ENCODE measurements at places on chromosomes 2 and 18.

GRCh38 chr2:71067567-71068217 is 756 bp upstream of the NAGK start:
- DNase-seq: no peak

DNA sequence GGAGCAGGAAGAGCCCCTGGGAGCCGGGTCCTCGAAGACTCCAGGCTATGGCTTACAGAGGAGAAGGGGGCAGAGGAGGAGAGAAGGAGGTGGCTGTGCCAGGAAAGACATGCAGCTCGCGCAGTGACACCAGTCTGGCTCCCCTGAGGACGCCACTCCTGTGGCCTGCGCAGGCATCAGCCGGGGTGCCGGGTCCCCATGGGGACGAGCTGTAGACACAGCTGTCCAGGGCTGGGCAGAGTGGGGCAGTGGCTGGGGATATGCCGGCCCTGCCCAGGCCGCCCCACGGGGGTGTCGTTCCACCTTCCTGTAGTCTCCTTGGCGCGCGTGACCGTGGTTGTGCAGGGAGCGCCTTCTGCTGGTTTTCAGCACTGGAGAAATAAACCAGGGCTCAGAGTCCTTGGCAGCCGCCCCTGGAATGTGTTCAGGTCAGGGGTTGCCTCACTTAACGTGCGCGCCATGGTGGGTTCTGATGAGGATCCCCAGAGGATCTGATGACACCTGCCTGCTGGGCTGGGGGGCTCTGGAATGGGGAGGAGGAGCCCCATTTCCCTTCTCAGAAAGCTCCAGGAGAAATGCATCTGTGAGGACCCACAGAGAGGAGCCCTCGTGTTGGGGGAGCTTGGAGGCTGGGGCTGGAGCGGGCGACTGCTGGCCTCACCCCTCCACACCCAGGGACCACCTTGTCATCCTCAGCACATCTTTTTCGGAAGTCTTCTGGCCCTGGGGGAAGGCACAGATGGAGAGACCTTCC is 26.7 kb downstream of the RAMP1 start:
- DNase-seq: no peak

DNA sequence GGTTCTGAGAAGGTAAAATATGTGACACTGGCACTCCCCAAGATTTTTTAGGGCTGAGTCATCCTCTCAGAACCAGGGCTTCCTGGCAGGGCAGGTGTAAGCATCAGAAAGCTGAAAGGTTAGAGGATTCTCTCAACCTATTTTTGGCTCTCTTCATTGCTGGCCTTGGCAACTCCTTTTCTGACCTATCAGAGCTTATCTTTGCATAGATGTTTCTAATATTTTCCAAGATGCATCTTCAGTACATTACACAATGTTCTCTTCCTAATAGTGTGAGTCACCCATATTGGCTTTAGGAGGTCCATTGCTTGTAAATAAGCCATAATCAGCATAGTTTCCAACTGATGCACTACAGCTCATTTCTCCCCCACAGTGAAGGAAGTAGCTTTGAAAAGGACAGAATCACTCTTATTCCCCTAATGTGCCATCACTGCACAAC is 2008.4 kb upstream of the PIK3C3 start:
- DNase-seq: peak; percentile 78

GRCh38 chr2:54909001-54909400 is 141.2 kb downstream of the RTN4 start:
- no peak for DNase-seq

GRCh38 chr2:42567806-42568400 is 529 bp upstream of the MTA3 start:
- no peak for DNase-seq

DNA sequence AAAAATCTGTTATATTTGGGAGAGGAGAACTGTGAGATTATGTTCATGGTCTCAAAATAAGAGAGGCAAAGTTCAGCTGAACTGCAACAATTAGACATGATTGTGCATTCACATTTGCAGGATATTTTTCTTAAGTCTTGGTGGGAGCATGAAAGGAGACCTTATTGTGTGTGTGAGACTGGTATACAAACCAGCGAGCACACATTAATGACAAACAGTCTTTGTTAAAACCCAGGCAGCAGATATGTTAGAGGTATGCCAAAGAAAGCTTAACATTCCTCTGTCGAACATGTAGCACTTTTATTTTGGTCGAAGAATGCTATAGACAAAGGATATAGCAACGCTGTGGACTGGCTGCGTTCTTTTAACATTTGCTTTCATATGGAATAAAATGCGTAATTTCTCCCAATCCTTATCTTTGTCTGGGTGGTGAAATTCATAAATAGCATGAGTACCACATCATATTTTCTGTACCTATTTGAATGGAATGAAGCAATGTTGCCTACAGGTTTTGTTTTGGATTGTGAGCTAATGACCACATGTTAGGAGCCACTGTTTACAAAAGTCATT is 88.4 kb downstream of the ICOS start:
- DNase-seq: no peak

GRCh38 chr2:222977121-222977520 is 74.9 kb upstream of the KCNE4 start:
- DNase-seq: no peak

- DNase-seq: no peak
These were observed 103.9 kb downstream of the COLEC12 start for GRCh38 chr18:396556-396955.

GRCh38 chr2:48543895-48544294 is 13.9 kb downstream of the STON1 start:
- no peak for DNase-seq

DNA sequence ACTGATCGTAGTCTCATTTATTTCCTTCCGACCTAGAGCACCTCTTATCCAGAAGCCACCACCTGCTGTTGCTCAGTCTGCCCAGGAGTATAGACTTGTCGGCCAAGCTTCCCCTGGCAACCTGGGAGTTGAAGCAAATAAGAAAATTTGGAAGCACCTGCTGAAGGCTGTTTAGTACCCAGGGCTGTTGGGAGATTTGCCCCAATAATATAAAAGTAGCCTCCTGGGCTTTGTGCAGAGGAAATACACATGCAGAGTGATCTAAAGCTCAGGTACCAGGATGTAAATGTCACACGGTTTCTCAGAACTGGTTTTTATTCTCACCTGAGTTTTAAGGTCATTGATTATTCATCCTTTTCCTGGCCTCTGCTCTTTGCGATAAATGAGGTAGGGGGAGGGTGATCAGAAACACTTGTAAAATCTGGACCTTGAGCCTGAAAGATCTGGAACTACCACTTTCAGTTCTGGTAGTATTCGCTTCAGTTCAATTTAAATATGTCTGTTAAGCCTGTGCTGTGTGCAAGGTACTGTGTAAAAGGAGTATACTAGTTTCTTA is 789 bp upstream of the COX7A2L start:
- no peak for DNase-seq

- DNase-seq: no peak
These were observed 68.1 kb downstream of the DNER start for GRCh38 chr2:229646186-229646723.

DNA sequence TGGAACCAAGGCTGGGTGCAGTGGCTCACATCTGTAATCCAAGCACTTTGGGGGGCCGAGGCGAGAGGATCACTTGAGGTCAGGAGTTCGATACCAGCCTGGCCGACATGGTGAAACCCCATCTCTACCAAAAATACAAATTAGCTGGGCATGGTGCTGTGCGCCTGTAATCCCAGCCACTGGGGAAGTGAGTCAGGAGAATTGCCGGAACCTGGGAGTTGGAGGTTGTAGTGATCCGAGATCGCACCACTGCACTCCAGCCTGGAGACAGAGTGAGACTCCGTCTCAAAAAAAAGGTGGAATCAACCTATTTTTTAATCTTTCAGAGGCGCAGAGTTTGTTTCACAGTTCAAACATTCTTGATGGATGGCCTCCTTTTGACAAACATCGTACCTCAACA is 24.5 kb upstream of the ATP8B1 start:
- no peak for DNase-seq

- DNase-seq: no peak
These were observed 73.1 kb downstream of the ANKRD44 start for GRCh38 chr2:197237291-197238042.

- DNase-seq: no peak
These were observed 74.2 kb downstream of the ZFP36L2 start for GRCh38 chr2:43152186-43152585.

- DNase-seq: no peak
These were observed 29.1 kb upstream of the SCLY start for GRCh38 chr2:238031751-238032150.

DNA sequence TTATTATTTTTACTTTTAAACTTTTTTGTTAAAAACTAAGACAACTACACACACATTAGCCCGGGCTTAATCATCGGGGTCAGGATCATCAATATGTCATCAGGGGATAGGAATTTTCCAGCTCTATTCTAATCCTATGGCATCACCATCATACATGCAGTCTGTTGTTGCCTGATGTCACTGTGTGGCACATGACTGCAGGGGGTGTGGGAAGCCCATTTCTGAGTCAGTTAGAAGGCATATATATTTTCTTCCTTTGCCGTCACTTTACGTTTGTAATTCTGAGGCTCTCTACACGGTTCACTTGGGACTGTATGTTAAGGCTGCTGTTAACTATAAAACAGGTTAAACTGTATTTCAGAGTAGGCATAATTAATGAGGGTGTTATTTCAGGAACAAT is 144.4 kb upstream of the ITGA6 start:
- peak; percentile 34 for DNase-seq

DNA sequence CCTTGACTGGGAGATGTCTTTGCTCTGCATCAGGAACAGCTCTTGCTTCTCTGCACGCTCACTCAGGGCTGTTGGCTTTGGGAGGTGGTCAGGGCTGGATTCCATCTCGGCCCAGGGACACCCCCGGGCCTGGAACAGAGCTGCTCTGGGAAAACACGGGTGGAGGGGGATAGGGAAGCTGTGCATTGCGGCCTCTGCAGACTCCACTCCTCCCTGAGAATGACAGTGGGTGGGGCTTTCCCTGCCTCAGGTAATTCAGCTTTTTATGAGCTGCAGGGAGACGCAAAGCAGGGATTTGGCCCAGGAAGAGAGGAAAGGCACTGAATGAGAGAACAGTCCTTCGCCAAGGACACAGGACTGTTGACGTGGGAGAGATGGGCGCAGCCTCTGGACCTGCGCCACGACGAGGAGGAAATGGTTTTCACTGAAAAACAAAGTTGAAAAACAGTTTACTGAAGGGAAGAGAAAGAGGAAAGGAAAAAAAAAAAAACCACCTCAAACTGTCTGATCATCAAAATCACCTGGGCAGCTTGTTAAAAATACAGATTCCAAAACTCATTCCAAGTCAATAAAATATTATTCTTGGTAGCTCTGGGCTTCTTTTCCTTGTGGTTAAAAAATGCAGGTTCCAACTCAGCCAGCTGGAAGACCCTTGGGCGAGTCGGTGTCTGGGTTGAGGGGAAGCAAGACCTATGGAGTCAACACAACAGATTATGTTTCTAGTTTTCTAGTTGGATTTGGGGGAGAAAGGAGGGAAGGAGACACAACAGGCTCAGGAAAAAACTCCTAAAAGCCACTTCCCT is 194.0 kb downstream of the ZFP36L2 start:
- DNase-seq: no peak

DNA sequence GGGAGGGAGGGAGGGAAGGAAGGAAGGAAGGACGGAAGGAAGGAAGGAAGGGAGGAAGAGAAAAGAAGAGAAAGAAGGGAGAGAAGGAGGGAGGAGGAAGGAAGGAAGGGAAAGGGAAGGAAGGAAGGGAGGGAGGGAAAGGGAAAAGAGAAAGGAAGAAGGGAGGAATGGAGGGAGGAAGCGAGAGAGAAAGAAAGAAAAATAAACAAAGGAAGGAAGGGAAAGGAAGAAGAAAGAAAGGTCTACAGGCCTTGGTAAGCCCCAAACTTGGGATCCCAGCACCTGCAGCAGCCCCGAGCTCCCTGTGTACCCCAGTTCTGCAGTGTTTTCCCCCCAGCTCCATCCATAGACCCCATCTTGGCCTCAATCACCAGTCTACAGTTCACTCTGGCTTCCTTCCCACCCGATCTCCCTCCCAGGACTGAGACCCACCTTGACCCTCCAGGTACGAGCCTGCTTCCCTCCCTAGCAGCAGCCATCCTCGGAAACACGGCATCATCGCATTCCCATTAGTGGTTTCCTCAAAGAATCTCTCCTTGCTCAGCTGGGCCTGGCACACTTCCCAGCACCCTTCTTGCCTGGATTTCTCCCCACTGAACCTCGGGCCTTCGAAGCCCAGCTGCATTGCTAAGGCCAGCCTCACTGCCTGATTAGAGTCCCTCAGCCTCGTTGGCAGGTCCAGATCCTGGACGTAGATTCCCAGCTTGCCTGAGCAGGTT is 46.1 kb upstream of the SH3BP4 start:
- peak; percentile 61 for DNase-seq

- DNase-seq: no peak
These were observed 206.9 kb downstream of the TNS1 start for GRCh38 chr2:217795706-217796465.

GRCh38 chr18:49225160-49225559 is 235.3 kb downstream of the DYM start:
- peak; percentile 44 for DNase-seq

DNA sequence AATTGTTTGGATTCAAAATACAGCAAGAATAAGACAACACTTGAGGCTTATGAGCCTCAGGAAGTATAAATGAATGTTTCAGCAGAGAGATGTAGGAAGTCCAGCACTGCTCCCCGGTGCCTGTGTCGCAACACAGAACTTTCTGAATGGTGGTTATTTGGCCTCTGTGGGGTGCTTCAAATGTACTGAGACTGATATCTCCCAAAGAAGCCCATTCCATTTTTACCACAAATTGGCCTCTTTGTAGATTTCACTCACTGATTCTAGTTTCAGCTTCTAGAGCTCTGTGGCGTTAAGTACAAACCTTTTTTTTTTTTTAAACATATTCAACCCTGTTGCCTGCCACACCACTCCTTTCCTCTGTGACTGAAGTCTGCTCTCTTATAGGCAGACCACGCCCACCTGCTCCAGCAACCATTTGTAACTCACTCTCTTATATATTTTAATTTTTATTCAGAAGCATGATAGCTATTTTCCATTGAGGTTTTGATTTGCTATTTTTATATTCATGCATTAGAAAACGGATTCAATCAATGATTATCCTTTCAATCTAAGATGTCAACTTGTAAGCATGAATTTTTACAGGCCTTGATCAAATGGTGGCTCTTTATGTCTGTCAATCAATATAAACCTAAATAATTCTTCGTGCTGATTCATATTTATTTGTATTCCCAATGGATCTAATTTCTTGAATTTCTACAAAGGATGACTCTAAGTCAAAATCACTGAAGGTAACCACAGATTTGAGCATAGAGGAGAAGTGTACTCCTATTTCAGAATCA is 277.1 kb upstream of the CCDC68 start:
- no peak for DNase-seq

DNA sequence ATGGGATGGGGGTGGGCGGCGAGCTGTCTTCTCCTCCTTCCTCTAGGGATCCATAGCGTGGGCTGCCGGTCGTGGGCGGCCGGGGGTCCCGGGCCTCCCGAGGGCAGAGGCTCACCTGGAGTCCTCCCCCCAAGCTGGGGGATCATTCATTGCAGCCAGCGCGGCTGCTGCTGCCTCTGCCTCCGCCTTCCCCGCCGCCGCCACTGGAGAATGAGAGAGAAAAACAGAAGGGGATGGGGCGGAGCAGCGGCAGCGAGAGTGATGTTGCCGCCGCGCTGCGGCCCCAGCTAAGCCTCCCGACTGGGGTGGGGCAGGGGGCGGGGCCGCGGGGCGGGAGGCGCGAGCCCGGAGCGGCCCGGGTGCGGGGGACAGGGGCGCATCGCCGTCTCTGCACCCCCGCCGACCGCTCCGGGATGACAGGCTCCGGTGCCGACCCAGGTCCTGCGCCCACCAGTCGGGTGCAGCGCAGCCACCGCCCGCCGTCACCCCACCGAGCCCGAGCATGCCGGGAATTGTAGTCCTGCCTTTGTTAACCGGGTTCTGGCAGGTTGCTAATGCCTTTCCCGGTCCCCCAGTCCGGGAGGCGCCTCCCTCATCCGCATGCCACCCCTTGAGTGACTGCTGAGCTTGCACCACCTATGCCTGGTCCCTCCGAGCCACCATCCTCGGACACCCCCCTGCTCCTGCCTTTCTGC is at the start of gene KIF3C:
Gene KIF3C (minus strand): TSS at position 225 of the 695 bp plus-strand sequence. CDS start 580 bp downstream, outside the sequence.
- DNase-seq: peak; percentile 63
